ENCODE measurements at places on chromosomes 3 and 15.

DNA sequence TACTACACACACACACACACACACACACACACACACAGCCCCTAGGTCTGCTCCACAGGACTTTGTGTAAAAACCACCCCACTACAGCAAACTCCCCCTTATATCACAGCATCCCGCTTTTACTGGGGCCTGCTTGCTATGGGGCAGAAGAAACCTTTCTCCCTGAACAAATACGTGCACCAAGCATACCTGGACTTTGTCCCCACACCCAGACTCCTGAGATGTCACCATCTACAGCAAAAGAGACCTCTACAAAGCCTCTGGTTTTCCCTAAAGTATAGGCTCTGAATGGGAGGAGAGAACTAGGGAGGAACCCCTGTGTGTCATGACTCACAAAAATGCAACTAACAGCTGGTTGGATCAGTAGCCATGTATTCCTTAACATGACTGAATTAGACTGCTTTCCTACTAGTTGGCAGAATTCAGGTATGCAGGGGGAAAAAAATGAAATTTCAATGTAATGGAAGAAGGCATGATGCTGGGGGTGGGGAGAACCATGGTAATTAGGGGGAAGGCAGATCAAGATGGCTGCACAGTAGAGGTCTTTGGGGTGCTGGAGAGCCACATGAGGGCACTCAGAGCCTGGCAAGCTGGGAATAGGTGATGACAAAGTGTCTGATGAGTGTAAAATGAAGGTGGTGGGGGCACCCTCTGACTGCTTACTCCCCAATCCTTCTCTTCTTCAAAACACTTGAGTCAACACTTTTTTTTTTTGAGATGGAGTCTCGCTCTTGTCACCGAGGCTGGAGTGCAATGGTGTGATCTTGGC, 45.9 kb downstream of the DAPK2 start:
- no peak for DNase-seq

DNA sequence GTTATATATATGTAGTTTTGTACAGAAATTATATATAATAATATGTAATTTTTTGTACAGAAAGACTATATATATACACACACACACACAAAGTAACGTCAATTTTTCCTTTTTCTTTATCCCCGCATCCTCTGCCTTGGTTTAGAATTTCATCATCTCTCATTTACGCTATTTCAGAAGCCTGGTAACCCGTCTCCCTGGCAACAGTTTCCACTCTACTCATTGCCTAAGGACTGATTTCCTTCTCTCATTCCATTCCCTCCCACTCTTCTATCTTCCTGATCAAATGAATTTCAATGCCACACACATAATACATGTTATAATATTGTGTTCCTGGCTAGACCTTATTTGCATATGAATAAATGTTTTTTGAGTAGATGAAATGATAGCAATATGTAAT, 47.8 kb upstream of the NDN start:
- DNase-seq, result no peak

DNA sequence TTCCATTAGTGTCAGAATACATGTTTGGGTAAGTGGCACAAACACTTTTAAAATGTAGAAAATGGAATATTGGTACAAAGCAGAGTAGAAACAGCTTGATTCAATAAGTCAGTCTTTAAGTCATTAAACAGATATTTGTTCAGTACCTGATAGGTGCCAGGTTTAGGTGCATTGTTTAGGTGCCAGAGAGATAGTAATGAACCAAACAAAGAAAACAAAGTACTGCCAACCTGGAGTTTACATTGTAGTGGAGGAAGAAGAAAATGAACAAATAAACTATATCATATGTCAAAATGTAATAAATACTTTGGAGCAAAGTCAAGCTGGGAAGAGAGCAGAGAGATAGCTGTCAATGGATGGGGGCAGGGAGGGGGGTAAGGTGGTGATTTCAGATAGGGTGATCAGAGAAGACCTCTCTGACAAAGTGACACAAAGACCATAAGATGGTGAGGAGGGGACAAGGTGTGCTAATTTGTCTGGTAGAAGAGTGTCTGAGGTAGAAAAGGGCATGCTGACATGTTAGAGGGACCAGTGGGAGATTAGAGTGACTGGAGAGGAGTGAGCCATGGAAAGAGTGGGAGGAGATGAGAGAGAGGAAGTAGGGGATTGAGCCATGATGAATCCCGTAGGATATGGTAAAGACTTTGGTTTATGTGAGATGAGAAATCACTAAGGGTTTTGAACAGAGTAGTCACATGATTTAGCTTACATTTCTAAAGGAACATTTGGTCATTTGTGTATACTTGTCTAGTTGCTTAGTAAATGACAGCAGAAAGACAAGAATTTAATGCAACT, 128.2 kb downstream of the UBE2E2 start:
- DNase-seq, result no peak

DNA sequence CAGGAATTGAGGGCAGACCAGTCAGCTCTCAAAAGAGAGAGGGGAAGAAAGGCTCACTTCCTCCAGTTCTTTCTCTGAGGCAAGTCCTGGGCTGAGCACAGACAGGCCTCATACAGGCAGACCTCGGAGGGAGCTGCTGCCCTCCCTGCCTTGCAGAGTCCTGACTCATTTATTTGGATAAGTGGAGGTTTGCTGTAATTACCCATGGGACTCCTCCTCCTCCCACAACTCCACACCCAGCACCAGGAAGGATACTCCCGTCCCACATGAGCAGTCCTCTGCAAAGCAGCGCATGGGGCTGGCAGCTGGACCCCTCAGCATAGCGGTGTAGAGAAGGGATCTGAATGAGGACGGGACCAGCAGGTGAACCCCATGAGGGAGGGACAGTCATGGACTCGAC, 13.4 kb upstream of the SCN10A start:
- DNase-seq, result no peak

DNA sequence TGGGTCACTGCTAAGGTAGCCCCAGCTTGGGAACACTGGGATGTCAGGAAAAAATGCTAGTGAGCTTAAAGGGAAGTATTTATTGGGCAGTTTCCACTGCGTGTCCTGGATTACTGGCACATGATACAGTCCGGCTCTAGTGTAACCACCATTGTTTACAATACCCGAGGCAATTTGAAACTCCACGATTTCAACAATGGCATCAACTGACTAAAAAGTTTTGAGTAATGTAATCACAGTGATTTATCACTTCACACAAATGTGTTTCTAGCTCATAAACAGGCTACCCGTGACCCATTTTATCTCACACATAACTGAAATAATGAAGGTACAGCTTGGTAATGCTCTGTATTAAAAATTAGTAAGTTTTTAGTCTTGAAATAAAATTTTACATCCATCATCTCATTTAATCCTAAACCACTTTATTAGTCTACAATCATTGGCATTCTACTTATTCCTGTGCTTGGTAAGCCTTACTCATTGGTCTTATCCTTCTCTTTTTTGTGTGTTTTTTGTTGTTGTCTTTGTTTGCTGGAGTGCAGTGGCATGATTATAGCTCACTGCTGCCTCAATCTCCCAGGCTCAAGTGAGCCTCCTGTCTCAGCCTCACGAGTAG, 7.6 kb downstream of the ZMAT3 start:
- no peak for DNase-seq

GRCh38 chr3:140455521-140456214, 222.2 kb upstream of the TRIM42 start:
- DNase-seq, result no peak

DNA sequence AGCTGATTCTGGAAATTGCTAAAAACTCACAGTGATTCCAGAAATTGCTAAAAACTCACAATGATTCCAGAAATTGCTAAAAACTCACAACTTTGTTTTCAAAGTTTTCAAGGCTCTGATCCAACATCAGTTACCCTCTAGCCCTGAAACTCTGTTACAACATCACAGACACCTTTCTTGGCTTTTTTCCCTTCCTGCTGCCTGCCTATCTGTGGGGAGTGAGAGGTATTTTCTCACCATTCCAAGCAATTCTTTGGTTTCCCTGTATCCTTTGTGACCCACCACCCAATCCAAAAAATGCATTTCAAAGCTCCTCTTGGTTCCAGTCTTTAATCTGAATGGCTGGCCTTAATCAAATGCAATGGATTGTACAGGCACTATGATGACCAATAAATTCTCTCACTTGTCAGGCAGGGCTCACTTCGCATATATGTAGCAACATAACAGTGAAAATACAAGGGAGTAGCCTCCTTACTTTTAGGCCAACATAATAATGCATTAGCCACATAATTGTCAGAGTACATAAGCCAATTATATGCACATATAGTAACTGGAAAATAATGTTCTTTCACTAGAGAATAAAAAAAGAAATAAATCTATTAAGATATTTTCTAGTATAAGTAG, 1139.0 kb downstream of the ROBO2 start:
- DNase-seq, result no peak

DNA sequence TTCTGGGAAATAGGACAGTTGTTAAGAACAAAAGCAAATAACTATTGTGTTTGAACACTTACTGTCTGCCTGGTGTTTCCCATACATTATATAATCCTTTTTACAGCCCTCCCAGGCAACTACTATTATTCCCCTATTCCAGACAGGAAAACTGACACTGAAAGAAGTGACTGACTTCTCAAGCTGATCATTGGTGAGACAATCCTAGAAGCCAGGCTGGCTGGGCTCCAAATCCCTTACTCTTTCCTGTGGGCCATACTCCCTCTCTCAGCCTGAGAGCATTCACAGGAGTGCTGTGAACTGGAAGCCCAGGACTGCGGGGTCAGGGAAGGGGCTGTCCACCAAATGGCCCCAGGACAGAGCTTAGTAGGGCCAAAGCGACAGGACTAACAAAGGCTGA, 39.2 kb upstream of the PDE8A start:
- DNase-seq, result no peak

- DNase-seq, result no peak
These were observed 51.0 kb upstream of the PLXND1 start for GRCh38 chr3:129657261-129658046.

DNA sequence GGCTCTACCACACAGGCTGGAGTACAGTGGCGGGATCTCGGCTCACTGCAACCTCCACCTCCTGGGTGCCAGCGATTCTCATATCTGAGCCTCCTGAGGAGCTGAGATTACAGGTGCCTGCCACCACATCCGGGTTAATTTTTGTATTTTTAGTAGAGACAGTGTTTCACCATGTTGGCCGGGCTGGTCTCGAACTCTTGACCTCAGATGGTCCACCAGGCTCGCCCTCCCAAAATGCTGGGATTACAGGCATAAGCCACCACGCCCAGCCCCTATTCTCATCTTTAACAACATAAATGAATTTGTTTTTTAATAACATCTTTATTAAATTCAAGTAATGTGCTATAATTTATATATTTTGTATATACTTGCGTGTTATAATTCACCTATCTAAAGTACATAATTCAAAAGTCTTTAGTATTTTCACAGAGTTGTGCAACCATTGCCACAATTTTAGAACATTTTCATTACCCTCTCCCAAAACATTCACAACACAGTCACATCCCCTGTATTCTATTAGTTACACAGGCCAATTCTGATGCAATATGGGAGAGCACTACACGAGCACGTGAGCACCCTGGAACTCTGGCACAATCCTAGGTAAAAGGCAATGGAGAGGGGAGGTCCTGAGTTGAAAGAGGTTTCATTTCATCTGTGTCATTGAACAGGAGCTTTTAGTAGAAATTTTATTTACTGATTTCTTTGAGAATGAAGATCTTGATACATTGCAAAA, 21.2 kb upstream of the MTMR14 start:
- DNase-seq, result no peak

- DNase-seq, result no peak
These were observed 26.4 kb upstream of the LAMP3 start for GRCh38 chr3:183188895-183189462.

DNA sequence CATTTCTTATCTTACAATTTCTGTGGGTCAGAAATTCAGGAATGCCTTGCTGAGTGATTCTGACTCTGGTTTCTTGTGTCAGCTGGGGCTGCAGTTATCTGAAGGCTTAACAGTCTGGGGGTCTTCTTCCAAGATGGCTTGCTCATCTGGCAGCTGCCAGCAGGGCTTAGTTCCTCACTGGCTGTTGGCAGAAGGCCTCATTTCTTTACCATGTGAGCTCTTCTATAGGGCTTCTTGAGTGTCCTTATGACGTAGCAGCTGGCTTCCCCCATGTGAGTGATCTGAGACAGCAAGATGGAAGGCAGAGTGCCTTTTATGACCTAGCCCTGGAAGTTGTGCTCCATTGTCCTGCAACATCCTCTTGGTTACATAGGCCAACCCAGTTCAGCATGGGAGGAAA, 82.0 kb upstream of the PDZRN3 start:
- no peak for DNase-seq

DNA sequence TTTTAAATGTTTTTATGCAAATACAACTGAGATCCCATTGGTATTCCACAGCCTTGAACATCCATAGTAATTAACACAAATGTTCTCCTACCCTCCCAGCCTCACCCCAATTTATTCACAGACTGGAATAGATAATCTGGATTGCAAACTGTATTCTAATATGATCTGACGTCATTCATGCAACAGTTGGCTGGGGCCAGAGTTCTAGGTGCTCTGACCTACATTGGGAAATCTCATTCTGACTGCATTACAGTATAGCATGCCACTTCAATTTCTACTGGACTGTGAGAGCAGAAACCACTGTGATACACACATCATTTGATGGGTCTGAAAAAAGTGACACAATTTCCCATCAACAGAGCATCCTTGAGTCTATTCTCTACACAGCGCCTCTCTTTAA, 403.1 kb downstream of the MAGI1 start:
- no peak for DNase-seq

DNA sequence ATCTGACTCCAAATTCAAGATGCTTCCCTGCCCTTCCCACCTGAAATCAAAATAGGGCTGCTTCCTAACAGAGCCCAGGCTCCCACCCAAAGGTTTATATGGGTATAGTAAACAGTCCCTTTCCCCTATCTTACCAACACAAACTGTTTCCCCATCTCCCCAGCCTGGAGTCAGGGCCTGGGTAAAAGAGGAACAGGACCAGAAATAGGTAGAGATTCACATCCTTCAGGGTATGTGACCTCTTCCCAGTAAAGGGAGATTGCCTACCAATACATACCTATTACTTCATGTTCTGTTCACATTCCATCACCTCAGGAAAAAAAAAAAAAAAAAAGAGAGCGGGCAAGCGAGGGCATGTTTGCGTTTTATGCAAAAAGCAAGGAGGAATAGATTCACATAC, 9.7 kb upstream of the SHF start:
- no peak for DNase-seq

GRCh38 chr15:60208709-60209108, 189.1 kb downstream of the ANXA2 start:
- no peak for DNase-seq

DNA sequence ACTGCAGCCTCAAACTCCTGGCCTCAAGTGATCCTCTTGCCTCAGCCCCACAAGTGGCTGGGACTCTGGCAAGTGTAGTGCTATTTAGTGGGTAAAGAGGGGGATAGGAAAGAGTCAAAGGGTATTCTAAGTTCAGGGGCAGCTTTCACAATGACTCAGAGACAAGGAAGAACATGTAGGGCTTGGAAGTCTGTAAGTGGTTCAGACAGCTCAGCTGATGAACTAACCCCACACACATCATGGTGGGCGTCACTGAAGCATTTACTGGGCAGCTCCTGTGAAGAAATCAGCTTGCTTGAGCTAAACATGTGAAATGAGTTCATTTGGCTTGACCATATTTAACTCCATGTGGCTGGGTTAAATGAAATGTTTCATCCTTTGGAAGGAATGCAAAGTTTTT, 34.6 kb upstream of the THSD4 start:
- DNase-seq, result no peak

GRCh38 chr3:8336456-8336855, 165.2 kb upstream of the LMCD1 start:
- DNase-seq, result no peak
